Activated B cell treated with CpG ODN at 0.5 μM for 24 hours (primary cell): ENCODE measurements at places on chromosomes 2 and 18.
A peak's percentile ranks its signal among the peaks of the same experiment; 100 is the strongest.

- DNase-seq, result no peak
These were observed 456.6 kb upstream of the UBE2E3 start for GRCh38 chr2:180523621-180524340.

GRCh38 chr2:172829229-172829628 lies 93.6 kb downstream of the RAPGEF4 start:
- no peak for DNase-seq

DNA sequence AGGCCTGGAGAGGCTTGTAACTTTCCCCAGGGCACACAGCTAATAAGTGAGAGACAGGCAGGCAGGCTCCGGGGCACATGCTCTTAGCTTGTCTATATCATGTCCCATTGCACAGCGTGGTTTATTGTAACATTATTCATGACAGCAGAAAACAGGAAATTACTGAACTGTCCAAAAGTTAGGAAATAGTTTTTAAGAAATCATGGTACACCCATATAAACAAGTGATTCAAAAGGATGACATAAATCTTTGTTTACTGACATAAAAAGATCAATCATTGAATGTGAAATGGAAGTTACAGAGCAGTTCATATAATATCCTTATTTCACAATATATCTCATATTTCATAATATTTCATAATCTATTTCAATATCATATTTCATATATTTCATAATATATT lies 34.3 kb upstream of the TXNDC2 start:
- no peak for DNase-seq

DNA sequence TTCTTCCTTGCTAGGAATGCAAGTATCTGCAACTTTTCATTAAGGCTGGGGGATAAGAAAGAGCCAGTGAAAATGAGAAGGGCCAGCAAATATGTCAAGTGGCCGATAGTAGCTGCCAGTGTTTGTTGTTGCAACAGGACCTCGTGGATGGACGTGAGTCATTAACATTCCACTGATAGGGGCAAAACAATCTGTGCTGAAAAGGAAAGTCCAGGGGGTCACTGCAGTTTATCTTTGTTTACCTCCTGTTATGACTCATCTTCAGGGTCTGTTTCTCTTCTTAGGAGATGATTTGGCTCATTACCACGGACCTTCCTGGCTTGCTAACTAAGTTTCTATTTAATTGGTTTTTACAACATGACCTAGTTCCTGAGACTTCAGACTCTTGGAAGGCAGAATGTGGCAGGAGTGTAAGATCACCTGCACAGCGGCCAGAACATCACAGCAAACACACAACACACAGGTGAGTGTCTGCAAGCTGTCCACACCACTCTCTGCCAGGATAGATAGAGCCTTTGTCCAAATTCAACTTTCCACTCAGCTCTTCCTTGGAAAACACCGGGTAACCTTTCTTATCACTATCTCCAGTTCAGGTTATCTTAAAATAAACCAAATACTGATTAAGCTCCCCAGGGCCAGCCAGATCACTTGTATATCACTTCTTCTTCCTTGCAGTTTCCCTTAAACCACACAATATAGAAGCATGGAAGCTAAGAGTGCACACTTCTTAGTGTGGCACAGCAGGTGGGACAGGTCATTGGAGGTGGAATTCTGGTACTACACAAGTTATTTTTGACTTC lies 157.5 kb upstream of the LMAN1 start:
- no peak for DNase-seq

GRCh38 chr18:274313-274712 lies 6.5 kb upstream of the THOC1 start:
- no peak for DNase-seq

DNA sequence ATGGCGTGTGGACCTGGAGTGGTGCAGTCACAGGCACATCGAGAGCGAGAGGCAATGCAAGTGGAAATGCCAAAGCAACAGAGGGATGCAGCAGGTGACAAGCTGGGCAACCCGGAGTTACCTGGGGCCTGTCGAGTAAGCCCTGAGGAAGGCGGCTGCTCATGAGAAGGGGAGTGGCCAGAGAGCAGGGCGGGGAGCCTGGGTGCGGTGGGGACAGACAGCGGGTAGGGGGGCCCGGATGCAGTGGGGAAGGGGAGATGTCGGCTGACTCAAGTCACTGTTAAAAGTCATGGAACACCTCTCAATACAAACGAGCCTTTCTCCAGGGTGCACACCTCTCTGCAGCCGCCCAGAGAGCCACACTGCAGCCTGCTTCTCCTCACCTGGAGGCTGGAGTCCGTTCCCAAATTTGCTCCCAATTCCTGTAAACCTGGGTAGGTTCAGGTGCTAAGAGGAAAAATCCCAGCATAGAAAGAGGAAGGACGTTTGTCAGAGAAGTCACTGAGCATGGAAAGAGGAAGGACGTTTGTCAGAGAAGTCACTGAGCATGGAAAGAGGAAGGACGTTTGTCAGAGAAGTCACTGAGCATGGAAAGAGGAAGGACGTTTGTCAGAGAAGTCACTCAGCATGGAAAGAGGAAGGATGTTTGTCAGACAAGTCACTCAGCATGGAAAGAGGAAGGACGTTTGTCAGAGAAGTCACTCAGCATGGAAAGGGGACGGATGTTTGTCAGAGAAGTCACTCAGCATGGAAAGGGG lies 71.7 kb upstream of the TWIST2 start:
- no peak for DNase-seq

DNA sequence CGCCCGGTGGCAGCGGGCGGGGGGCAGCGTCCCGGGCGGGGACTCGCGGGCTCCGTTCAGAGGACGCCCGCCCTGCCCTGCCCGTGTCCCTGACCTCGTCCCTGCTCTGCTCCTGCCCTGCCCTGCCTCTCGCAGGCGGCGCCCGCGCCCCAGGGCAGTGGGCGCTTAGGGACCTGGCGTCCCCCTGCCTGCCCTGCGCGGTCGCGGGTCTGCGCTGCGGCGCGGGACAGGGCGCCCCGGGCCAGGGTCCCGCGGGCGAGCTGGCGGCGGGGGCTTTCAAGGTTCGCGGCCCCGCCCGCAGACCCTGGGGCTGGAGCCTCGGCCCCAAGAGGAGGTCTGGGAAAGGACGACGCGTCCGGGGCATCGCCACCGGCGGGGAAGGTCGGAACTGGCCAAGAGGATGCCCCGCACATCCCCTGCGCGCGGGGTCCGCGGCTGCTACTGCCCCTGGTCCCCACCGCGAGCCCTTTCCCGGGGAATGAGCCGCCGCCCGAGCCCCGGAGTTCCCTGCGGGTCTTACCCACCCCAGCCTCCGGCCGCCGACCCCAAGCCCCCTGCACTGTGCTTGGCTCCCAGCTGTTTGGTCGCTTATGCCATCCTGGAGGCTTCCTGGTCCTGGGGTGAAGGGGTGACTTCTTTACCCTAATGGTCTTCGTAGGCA lies 679 bp downstream of the RNF144A start:
- peak; percentile 26 for DNase-seq

DNA sequence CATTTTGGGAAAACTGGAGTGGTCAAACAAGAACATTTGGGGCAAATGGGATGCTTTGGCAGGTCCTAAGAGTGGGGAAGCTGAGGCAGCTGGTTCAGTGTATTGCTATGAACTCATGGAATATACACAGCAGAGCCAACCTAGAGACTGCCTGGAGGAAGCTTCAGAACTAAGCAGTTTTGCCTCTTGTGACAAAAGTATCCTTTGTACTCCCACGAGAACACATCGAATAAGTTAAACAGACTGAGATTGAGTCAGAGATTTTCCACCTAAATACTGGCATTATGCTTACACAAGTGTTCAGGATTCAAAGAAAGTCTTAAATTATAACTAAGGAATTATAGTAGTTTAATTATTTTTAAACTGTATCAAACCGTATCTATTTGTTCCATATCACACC lies 5.2 kb upstream of the ARMC9 start:
- DNase-seq, result no peak

- no peak for DNase-seq
These were observed 38.3 kb downstream of the ITGA6 start for GRCh38 chr2:172465417-172466334.

DNA sequence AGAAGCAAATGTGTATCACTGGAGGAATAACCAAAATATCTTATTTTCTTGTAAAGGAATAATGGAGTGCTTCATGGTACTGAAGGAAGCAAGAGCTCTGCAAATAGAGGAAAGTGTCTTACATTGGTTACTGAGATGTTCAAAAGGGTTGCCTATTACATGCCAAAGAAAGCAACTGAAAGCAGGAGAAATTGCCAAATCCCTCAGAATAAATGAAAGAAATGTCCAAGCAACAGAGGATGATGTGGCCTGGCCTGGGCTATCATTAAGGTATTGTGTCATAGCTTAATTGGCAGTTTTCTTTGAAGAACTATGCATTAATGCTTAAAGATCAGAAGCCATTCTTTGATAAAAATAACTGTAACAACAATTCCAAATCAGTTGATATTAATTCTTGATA lies 173.7 kb downstream of the RAB3GAP1 start:
- no peak for DNase-seq

- no peak for DNase-seq
These were observed 163.4 kb upstream of the GLI2 start for GRCh38 chr2:120572226-120572625.

DNA sequence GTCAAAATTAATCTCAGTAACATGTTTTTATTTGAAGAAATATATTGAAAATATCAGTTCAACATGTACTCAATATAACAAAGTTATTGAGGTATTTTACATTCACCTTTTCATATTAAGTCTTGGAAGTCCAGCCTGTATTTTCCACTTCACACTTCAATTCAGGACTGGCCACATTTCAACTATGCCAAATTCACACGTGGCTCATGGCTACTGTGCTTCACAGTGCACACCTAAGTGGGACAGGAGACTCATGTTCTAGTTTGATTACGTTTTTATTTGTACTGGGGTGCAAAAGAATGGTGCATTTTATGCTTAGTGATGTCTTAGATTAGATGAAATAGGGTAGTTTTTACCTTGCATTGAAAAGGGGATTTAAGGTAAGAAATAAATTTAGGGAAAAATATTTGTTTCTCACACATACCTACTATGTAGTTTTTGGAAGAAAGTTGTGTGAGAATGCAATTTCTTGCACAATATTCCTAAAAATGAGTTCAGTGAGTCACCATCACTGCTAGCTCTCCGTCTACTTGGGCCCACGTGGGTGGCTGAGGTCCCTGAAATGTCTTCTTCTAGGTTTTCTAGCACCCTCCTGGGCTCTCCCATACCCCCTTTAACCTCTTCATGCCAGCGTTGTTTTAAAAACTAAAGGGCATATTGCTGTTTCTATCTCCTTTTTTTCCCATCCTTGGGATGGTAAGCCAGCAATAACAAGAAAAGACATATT lies 87.0 kb downstream of the ST6GAL2 start:
- no peak for DNase-seq

DNA sequence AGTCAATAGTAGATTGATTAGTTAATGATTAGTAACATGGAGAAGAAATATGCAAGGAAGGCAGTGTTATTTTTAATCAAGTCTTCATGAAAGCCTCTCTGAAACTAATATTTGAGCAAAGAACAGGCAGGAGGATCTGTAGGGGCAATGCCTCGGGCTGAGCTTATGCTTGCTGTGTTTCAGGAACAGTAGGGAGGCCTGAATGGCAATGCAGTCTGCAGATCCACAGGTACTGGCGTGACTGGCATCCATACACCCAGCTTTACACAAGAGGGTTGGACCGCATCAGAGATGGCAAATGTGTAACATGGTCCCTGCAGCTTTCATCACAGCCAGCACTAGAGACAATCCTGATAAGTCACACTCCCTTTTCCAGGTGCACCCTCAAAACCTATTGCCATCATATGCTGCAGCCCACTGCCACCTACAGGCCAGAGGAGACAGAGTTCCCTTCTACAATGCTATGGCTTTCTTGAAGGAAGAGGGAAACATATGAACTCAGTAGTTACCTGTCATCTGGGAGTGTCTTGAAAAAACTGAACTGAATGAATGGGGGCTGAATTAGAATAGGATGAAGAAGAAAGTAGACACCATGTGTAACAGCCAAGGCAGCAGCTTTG lies 582.4 kb upstream of the RAB6C start:
- no peak for DNase-seq

GRCh38 chr2:207926133-207926988 lies 99.0 kb downstream of the PLEKHM3 start:
- no peak for DNase-seq

GRCh38 chr2:236179236-236180075 lies 11.3 kb upstream of the GBX2 start:
- DNase-seq, result no peak

DNA sequence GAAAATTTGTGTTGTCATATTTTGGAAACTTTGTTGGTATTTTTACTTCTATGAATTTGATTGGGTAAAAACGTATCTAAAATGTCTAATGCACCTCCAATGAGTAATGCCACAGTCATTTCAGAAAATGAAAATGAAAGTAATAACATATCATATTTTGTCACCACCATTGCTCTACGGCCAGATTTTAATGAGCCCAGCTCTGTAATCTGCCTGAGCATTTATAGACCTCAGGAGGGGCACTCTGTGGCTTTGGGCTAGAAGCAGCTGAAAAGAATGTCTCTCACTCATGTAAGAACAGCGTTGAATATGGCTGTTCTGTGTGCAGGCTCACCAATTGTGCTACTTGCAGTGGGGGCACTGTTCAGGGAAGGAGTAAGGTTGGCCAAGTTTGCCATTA lies 32.7 kb upstream of the ABCA12 start:
- DNase-seq, result no peak

DNA sequence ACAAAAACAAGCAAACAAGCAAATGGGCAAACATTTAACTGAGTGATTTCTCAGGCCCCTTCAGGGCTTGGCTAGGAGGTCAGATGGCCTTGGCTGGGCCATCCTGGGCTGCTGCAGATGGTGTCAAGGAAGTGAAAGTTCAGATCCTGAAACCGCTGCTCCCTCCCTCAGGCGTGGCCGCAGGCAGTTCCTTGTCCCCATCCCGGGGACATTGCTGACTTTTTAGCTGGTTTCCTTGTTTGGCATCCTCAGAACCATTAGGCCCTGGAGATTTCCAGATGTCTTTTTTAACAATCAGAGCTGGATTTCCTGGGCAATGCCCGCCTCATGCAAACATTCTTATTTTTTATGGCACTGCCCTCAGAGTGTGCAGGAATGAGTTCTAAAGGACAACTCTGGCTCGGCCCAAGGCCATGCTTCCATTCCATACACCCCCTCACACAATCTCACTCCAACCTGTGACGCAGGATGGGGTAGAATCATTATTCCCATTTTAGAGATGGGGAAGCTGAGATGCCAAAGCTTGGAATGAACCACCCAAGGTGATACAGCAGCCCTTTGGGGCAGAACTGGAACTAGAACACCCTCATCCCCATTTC lies 86.1 kb upstream of the ZCCHC2 start:
- no peak for DNase-seq

DNA sequence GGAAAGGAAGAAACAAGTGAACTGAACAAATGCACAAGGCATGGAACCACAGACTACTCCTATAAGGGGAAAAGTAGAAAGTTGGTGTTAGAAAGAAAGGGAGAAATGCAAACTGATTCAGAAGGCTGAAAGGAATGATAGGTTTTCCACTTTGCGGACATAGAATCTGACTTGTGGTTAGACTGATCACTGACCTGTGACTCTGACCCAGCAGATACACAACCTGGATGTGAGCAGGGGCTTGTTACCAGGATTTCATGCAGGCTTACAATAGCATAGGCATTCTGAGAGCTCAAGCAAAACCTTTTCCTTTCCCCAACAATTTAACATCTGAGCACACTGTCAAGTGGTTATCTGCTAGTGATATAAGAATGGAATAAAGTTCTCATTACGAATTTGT lies 237.0 kb upstream of the CDH20 start:
- no peak for DNase-seq
